Stimulated activated CD8-positive, alpha-beta memory T cell treated with anti-CD3 and anti-CD28 coated beads, Interleukin-7, amount 100 ng/mL, for 1 hour (primary cell): ENCODE measurements at places on chromosomes 3 and 15.

DNA sequence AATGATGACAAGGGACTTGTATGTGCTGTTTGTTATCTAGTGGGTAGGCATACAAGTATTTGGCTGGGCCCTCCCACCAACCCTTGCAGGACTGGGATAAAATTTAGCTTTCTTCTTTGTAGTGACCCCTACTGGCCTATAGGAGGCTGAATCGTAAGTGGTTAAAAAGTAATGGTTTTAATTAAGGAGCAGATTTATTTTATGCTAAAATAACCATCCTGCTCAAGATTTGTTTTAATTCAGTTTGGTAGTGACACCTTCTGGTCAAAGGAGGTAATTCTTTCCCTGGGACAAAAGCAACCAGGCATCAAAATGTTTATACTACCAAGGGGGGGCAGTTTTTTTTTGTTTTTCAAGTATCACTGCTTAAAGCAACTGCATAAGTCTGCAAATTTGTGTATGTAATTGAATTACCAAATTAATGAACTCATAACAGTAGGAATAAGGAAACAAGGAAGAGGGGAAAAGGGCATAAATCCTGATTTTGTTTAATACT lies 70.7 kb downstream of the TOP2B start:
- DNase-seq, result no peak

- DNase-seq, result no peak
These were observed 67.2 kb upstream of the SIAH2 start for GRCh38 chr3:150830094-150830681.

- DNase-seq, result no peak
These were observed 1.2 kb downstream of the CTSH start for GRCh38 chr15:78943692-78944091.

DNA sequence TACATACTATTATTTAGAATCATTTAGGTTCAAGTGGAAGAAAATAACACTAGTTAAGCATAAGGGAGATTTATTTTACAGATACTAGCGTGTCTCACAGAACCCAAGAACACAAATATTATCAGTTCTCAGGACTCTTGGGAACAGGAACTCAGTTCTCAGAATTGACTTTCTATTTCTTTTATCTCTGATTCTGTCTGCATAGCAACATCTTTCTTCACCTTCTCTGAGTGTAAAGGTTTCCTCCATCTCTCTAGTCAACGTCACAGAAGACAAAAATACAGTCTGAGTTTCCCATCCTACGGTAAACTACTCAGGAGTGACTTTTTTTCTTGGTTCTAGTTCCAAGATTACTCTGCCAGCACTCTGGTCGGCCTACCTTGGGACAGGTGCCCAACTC lies 220.0 kb downstream of the SV2B start:
- DNase-seq, result no peak

- no peak for DNase-seq
These were observed 19.2 kb downstream of the SLC41A3 start for GRCh38 chr3:126064627-126065258.

DNA sequence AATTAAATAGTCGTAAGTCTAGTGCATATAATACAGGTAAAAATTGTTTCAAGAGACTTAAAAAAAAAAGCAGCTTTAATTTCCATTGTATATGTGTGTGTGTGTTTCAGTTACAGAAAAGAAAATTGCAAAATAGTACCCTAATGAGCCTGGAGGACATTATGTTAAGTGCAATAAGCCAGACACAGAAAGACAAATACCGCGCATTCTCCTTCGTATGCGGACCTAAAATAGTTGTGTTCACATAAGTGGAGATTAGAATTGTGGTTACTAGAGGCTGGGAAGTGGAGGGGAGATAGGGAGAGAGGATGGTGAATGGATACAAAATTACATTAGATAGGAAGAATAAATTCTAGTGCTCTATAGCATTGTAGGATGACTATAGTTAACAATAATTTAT lies 3.6 kb downstream of the MESD start:
- no peak for DNase-seq

- no peak for DNase-seq
These were observed 16.6 kb downstream of the ZNF35 start for GRCh38 chr3:44665173-44665572.
